ENCODE measurements at places on chromosomes 5 and 9. TPM values are rescaled to one million over a fixed set of nuclear protein-coding genes. Genes with fewer than 3 reads are reported as not detected.
A peak's percentile ranks its signal among the peaks of the same experiment; 100 is the strongest.

- DNase-seq, result no peak
These were observed 494.9 kb upstream of the MEF2C start for GRCh38 chr5:89377767-89378455.

- no peak for DNase-seq
These were observed 1269.9 kb downstream of the FOXD4L5 start for GRCh38 chr9:64015136-64015535.

GRCh38 chr5:53257806-53258373 is 148.3 kb upstream of the MOCS2 start:
- no peak for DNase-seq

- DNase-seq, result no peak
These were observed 56.0 kb downstream of the KIAA0825 start for GRCh38 chr5:94562327-94562971.

DNA sequence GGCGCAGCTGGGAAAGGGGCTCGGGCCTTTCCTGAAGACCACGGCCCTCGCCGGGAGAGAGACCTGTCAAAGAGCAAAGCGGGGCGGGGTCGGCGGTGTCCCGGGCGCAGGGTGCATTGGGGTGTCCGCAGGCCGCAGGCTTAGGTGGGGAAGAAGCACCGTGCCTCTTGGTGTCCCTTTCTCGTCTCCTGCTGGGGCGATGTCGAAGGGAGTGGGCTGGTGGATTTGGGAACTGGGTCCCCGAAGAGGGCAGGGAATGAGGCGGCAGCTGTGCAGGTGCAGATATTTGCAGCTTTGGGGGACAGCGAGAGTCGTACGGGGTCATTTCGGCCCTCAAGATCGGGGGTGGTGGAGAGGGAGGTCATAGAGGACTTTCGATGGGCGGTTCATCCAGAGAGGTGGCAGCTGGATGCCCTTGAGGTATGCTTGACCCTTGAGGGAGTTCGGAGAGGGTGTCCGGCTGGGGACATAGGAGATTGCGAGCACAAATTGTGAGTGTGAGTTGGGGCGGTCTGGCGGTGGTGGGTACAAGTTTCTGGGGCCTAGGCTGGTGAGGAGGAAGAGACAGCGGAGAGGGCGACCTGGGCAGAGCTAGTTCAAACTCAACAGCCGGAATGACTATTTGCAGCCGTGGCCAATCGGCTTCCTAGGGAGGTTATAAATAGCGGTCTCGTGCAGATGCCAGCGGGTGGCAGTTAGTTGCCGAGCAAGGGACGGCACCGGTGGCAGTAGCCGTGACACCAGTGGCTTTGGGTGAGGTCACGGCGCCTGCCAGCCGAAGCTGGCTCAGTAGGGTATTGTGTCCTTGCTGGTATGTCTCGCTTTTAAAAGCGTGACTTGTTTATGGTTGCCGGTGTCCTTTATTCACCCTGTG is 601 bp downstream of the NNT start:
- peak; percentile 61 for DNase-seq

DNA sequence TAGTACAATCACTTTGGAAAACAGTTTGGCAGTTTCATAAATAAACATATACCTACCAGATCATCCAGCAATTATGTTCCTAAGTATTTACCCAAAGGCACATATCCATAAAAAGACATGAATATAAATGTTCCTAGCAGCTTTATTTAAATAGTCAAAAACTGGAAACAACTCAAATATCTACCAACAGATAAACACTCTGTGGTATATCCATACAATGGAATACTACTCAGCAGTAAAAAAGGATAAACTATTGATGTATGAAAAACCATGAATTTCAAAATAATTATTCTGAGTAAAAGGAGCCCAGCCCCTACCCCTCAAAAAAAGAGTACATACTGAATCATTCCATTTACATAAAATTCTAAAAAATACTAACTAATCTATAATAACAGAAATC is 232.7 kb upstream of the SLC30A5 start:
- DNase-seq, result no peak

DNA sequence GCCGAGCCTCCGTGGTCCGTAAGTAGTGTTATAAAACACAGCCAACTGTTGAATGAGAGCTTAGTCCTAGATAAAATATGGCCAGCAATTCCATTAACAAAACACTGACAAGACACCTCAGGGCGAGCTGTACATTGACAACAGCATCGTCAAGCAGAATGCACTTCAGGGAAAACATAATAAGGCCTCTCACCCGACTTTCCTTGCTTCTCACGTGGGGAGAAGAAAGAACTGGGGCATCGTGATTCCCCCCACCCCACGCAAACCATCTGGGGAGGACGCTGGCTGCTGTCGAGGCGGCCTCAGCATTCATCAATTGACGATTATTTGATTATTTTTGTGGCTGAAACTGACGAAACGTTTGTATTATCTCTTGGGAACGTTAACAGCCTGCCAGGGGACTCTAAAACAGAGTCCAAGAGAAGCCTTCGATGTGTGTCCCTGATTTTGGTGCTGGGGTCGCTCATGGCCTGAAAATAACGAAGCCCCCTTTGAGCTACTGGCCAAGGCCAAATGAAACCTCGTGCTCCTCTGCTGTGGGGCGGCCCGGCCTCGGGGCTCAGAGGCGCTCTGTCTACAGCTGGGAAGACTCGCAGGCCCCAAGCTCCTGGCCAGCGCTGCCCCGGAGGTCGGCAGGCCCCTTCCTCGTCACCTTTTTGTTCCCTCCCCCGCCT is 464 bp downstream of the GDF9 start:
- no peak for DNase-seq

GRCh38 chr5:82594097-82594496 is 315.9 kb upstream of the RPS23 start:
- no peak for DNase-seq

DNA sequence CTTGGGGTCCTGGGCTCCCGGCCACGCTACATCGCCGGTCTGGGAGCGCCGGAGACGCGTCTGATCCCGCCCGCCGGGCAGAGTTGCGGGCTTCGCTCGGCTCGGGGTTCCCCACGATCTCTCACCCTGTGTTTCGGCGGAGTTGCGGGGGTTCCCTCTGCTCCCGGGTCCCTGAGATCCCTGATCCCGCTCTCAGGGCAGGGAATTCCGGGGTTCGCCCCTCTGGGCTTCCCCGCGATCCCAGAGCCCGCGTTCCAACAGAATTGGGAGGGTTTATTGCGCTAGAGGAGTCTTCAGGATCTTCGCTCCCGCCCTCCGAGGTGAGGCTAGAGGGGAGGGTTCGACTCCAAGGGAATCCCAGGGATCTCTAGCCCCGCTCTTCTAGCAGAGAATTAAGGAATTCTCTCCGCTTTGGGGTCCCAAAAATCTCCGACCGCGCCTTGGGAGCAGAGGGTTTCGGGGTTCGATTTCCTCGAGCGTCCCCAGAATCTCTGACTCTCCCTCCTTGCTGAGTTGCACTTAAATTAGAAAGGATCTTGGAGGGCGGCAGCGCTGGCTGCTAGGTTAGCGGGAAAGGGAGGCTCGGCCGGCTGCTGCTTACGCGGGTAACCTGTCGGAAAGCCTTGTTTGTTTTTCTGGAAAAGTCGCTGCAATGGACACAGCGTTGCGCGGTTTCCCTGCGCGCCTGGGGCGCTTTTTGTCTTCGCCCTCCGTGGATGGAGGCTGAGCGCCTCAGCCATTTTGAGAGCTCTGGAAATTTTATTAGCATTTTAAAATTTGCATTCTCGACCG is 1.3 kb downstream of the DMRT1 start:
- DNase-seq, result no peak

Gene SH2D3C
- 10.9 TPM for total RNA-seq

GRCh38 chr5:95533761-95534160 is 21.0 kb downstream of the SKIC3 start:
- DNase-seq, result no peak
